Suppressor macrophage treated with lipopolysaccharide for 1 hour (primary cell): ENCODE measurements at places on chromosomes 16 and 17.
A peak's percentile ranks its signal among the peaks of the same experiment; 100 is the strongest.

- no peak for DNase-seq
Observed at GRCh38 chr17:11768106-11768505, 169.8 kb downstream of the DNAH9 start.

- no peak for DNase-seq
Observed at GRCh38 chr17:10984220-10984619, 146.3 kb upstream of the PIRT start.

DNA sequence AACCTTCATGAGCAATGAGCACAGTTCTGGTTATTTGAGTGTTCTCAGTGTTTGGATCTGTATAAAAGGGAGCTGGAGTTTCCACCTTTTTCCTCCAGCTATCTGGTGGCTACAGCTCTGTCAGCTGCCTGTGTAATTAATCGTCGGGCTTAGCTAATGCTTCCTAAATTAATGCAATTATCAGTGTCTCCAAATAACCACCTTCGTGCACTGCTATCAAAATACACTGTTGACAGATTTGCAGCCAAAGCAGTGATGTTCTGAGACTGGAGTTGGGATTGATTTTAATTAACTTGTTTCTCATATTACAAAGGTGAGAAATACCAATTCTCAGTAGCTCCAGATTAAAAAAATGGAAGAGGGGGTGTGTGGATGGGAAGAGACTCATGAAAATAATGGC, 325.8 kb downstream of the CBLN1 start:
- no peak for DNase-seq

- peak; percentile 58 for DNase-seq
Observed at GRCh38 chr16:55367866-55368603, 44.0 kb downstream of the IRX6 start.

GRCh38 chr17:68255731-68256538, 8.1 kb downstream of the AMZ2 start:
- DNase-seq: peak; percentile 17

- peak; percentile 38 for DNase-seq
Observed at GRCh38 chr16:12141073-12141951, 164.8 kb downstream of the SNX29 start.

DNA sequence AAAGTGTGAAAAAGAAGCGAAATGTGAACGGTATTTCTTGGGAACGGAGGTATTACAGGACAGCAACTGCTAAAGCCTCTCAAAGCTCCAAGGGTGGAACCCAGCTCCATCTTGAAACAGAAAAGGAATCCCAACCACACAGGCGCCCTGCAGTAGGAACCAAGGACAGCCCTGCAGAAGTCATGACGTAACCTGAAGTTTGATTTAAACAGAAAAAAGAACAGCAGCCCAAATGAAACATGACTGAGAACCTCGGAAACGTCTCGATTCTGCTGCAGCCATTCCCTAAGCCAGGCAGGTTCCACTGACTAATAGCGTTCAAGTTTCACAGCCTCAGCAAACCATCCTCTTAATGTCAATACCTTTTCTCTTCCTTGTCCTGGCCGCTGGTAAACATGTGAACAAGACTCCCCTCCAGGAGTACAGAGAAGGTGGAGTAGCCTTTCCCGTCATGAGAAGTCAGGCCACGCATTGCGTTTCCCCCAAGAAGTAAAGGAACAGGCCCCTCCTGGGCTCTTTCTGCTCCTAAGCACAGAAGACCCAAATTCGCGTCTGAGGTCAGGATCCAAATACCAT, 20.1 kb downstream of the SIAH1 start:
- DNase-seq: no peak

DNA sequence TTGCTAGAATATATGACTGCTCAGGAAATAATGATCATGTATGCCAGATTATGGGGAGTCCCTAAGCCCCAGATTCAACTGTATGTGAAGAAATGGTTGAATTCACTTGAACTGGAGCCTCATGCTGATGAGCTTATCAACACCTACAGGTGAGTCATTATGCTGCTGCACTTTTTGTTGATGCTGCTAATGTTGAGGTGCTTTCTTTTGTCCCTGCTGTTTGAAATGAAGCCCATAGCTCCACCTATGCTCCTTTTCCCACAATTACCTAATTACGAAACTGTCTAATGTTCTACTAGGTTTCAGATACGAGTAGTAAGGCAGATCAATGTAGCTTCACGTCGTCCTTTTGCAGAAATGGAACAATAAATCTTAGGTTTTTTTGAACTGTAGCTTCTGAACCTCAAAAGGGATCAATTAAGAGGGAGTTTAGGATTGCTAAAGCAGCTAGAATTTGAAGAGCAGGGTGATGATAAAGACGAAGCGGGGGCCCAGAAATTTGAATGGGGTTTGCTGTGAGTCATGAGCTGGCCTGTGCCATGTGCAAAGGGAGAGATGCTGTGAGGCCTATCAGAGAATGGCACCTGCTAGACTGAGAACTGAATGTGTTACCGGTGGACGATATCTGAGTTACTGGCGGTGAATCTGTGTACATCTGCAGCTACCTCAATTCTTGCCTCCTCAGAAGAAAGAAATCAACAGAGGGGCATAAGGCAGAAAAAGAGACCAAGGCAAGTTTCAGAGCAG, 6.1 kb upstream of the UQCRC2 start:
- DNase-seq: no peak

GRCh38 chr16:81994485-81994884, 16.8 kb downstream of the SDR42E1 start:
- no peak for DNase-seq

DNA sequence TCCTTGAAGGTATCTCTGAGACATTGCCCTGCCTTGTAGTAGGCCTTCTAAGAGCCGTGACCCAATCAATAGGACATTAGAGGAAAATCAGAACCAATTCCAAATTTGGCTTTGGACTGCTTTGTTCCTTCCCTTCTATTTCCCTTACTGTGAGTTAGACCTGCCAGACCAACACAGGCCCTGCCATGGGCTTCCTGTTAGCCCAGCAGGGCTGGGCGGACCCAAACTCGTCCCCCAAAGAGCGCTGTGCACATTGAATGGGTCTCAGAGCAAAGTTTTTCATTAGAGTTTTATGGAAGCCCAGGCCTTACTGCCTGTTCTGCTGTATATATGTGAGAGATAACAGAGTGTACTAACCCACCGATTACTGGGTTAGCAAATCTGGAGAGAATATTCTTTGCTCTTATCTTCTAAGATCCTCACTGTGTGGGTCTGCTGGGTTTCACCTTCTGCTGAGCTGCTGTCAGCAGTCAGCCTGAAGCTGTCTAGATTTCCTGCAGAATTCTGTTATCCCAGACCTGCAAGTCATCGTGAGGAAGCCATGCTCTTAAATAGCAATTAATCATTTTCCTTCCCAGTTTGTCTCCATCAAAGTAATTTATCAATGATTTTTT, 5.7 kb downstream of the ARHGAP44 start:
- no peak for DNase-seq

DNA sequence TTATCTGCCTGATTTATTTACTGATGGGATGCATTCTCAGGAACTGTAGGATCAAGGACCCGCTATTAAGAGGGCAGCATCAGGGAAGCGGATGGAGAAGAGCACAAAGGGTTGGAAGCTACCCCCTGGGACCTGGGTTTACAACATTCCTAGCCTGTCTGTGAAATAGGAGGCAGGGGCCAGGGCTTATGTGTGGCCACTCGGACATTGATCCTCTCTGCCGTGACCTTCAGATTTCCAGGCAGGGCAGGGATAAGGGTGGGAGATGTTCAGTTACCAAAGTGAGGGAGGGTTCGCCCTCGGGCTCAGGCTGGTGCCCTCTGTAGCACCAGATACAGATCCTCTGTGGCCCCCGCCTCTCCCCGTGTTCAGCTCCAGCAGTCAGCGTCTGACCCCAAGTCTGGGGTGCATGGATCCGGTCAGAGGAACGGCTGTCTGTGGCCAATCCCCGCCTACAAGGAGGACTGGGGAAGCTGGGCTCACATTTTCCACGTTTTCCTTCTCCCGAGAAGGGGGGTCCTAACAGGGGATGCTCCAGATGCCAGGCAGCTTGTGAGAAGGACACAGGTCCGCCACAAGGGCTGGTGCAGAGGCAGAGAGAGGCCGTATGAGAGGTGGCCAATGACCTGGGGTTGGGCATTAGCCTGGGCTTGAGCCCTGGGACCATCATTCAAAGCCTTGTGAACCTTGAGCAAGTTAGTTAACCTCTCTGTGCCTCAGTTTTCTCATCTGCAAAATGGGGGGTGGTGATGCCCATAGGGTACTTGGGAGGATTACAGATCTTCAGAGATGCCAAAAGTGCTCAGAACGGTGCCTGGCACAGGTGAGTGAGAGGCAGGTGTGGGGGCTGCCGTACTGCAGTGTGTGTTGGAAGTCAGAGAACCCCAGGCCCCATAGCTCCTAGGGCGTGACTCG, 48.3 kb downstream of the ATP2C2 start:
- DNase-seq: no peak

- peak; percentile 17 for DNase-seq
Observed at GRCh38 chr17:4607261-4607741, 23.0 kb downstream of the SMTNL2 start.

DNA sequence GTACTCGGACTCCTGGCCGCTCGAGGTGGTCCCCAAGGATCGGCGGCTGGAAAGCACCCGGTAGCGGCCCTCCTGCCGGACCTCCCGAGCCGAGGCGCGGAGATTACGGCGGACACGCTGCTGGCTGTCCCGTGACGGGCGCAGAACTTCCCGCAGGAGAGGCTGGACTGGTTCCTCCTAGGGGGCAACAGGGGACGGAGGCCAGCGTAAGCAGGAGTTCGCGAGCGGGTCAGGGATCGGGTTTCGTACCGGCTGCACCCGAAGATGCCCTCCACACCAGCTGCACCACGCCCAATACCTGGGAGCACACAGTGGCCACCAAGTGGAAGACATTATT, 341 bp downstream of the SLC7A6OS start:
- DNase-seq: no peak

DNA sequence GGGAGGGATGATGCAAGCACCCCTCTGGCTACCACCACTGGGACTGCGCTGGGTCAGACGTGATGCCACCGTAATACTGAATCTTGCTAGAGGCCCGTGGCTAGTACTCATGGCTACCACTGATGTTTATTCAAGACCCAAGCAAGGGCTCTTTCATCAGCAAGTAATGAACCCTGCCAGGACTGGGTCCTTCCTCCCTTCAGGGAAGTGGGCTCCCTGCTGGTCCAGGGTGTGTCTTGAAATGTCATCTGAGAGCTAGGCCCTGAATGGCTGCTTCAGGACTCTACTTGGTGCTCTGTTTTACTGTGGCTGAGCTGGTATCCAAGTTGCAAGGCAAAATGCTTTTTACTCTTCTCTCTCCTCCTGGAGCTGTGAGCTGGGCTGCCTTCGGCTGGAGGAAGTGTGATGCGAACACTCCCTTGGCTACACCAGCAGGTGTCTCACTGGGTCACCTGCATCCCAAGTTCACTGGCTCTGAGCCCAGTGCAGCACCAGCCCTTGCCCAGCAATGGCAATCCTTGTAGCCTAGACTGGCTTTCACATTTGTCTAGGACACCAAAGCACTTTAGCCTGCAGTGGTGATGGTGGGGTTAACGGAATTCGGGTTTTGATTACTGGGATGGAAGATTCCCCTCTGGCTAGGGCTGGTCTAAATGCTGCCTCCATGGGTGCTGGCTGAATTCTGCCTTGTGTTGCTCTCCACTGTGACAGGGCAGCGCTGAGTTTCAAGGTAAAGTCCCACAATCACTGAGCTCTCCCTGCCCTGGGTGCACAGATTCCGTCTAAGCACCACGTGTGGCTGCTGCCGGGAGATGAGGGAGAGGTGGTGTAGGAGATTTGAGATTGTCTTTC, 98.6 kb downstream of the USP22 start:
- DNase-seq: peak; percentile 16

DNA sequence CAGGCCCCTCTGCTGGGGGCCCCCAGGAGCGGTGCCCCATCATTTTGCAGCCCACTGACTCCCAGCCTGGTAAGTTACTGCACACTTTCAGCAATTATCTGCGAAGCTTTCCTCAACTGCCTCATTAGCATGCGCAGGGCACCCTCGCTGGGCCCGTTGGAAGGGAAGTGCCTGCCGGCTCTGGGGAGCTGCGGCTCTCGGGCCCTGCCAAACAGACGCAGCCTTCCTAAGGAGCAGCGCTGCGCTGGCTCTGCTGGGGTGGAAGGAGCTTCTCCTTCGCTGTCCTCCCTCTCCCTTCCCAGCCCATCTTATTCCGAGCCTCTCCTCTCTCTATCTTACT, 71.0 kb downstream of the RBBP6 start:
- DNase-seq: no peak

DNA sequence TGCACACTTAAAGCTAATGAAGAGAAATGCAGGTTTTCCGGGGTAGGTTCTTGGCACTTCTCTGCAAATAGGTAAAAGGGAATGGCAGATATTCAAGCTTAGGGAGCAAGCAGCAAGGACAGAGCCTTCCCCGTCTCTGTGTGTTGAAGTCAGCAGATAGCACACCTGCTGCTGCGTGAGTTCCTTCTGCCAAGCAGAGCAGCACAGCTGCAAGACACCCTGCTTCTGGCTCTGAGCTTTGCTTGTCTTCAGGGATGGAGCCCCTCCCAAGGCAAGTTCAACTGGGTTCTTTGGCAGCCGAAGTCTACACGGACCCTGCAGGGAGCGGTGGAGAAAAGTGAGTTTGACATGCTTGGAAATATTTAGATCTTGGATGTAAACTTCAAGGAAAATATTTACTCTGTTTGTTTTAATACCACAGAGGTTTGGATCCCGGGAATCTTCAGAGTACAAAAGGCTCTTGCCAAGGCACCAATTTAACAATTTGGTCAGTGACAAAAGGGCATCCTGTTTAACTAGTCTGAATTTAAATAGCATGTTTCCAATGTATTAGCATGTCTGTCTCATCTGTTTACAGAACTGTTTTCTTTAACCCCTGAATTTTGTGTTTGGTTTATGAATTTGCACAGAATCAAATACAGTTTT, 113.4 kb upstream of the KCNJ16 start:
- no peak for DNase-seq

- DNase-seq: peak; percentile 88
Observed at GRCh38 chr16:67672739-67673662, 6.4 kb downstream of the C16orf86 start.

- DNase-seq: no peak
Observed at GRCh38 chr17:57228911-57229310, 27.4 kb upstream of the MSI2 start.

GRCh38 chr17:82647593-82648164, 565 bp downstream of the WDR45B start:
- peak; percentile 63 for DNase-seq

GRCh38 chr17:62689441-62690167, 62.1 kb downstream of the MRC2 start:
- DNase-seq: no peak
